ENCODE measurements at places on chromosomes 7 and 10.

DNA sequence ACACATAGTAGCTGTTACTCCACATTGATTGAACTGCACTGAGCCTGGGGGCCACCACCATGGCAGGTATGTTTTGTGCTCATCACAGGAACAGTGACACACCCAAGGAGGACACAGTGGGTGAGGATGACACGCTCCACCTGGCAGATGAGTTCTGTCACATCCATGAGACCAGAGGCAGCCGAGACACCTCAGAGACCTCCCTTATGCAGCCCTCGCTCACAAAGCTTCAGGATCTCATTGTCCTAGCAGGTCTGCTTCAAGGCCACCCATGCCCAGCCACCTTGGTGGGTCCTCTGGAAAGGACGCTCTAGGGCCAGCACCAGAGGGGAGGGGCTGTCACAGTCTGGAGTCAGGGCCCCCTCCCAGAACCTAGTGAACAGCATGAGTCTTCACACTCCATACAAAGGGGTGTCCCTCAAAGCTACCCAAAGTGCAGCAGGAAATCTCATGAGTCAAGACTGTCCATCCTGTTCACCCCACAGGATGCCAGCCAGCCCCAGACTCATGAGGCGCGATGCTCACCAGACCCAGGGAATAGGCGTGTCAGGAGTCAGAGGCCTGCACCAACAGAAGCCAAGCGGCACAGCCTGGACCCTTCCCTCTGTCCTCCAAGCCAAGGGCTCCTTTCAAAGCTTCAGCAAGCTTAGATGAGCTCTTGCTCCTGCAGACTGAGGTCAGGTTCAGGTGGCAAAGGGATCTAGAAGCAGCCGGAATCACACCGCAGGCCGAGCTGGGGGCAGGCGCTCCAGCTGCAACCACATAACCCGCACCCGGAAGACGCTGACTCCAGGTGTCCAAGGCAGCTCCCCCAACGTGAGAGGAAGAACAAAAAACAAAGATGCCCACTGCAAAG, 9.6 kb downstream of the FAM53B start:
- ATAC-seq, result no peak

- no peak for ATAC-seq
Measured at GRCh38 chr7:44858161-44858560, 10.3 kb upstream of the H2AZ2 start.

GRCh38 chr7:29127527-29127926, 18.8 kb downstream of the CPVL start:
- ATAC-seq, result no peak

DNA sequence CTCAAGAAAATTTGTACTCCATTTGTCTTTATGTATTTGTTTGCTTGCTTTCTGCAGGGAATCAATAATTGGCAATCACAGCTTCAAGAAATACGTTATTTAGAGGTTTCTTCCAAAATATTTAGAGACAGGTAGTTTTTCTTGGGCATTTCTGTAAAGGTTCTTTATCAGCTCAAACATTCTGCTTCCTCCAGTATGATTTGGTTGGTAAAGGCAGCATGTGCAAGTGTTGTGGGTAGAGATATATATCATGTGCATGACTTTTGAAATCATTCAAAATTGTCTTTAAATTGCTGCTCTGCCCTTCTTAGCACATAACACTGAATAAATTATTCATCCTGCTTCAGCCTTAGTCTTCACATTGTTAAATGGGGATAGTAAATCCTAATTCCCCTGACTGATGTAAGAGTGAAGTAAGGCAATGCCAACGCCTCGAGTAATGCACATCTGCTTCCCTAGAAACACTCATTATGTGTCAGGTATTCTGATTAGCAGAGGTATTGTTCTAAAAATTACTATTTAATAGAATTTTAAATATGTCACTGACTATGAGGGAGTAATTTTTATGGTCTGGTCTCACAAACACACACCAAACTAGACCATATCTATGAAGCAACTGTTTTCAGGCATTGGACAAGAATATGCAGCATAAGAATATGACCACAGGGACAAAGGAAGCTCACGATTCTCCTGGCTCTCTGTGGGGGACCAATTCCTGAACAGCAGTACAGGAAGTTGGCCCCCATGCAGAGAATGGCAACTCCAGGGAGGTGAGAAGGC, 77.3 kb upstream of the AKR1E2 start:
- no peak for ATAC-seq

Data from gastroesophageal sphincter (tissue), 4 donors.